ENCODE measurements at places on chromosomes 3 and 15.

GRCh38 chr3:8954938-8955763, 8.1 kb downstream of the RAD18 start:
- no peak for DNase-seq

DNA sequence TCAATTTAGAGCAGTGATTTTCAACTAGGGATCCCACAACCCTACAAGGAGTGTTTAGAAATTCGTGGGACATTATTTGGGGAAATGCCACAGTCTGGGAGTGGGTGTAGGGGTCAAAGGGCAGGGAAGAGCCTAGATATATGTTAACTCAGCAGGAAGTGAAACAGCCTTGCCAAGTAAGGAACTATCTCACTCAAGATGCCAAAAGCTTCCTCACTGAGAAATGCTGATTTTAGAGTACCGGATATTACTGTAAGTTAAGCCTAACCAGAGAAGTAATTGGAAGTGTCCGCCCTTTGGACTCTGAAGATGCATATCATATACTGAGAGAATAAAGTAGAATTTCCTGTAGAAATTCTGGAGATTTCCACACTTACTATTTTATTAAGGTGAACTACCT, 158.6 kb downstream of the BBX start:
- no peak for DNase-seq

DNA sequence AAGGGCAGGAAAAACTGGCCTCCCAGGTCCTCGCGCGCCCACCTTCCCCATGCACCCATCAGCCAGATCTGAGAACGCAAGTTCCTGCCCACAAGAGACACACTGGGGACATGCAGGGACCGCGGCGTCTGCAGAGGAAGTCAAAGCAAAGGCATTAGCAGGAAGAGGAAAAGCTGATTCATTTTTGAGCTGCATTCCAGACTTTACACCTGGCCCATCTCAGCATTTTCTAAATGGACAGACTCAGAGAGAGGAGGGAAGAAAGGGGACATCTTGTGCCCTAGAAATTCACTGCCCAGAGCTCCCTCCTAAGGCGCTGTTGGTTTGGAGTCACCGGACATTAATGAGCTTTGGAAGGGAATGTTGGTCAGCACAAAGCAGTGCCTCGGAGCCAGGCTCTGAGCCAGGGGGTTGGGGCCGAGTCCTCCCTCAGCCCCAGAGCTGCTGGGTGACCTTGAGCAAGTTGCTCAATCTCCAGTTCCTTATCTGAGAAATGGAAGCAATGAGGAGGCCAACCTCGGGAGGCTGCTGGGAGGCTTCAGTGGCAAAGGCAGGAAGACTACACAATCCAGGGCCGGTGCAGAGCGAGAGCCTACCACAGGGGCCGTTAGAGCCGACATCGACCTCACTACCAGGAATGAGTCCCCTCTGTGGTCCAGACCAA, 150.5 kb upstream of the IQSEC1 start:
- no peak for DNase-seq

DNA sequence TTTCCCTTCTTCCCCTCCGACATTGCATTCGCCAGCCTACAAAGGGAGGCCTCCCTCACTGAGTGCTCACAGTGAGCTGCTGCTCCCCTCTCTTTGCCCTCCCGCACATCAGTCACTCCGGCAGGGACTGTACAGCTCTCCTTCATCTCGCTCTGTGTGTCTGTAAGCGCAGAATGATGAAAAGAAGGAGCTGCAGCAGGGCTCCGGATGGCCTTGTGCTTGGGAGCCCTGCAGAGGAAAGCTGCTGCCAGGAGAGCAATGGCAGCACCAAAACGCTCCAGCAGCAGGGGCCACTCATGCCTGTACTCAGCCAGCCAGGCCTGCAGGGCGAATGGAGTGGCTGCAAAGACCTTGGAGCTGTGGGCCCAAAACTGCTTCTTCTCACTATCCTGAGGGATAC, 107.0 kb upstream of the NSMCE3 start:
- no peak for DNase-seq

DNA sequence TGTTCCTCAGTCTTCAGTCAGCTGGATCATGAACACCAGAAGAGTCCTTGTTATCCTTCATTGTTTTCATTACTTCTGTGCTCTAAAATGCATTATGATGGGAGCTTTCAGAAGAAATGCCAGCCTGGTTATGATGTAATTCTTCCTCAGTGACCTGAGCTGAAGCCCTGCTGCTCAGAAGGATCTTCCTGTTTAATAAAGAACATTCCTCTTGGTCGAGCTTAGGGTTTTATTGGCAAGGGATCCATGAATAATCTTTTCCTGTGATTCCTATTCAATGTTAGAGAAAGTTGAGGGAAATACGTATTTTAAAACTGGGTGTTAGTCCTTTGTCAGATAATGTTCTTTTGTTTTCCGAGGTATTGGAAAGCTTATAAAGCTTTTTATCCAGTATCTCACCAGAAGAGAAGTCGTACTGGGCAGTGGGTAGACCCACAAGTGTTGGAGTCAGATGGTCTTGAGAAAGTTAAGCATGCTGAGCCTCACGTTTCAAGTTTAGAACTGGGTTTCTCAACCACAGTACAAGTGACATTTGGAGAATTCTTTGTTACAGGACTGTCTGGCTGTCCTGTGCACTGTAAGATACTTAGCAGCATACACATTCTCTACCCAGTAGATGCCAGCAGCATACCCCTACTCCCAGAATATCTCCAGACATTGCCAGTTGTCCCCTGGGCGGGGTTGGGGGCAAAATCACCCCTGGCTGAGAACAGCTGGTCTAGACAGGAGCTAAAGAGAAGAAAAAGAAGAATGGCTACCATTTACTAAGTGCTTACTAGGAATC, 212.3 kb upstream of the BHLHE40 start:
- no peak for DNase-seq

DNA sequence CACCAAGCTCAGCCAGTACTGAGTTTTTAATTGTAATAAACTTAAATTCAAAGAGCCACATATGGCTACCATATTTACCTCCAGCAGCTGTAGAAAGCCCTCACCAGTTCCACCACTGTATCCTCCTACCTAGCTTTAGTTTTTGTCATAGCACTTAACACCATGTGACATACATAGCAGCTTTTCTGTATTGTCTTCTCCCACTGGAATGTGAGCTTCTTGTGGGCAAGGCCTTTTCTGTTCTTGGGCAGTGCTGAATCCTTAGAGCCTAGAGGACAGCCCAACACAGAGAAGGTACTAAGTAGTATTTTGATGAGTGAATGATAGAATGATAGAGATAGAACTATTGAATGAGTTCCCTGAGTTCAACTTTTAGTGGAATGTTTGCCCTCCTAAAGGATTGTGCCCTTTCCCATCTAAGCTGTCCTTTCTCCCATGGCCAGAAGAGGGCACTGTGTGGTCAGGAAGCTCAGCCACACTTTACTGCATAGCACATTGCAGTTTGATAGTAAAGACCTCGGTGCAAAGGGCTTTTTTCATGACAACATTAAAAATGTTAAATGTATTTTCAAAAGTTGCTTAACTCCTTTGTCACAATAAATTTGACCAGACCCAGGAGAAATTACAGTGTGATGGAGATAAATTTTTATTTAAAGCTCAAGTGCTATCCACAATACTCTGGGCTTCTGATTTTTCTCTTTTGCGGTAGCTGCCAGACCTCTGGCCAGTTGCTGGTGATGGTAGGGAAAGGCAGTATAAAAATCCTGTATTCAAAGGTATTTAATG, 115.8 kb downstream of the GHSR start:
- no peak for DNase-seq

- DNase-seq: peak; percentile 78
Measured at GRCh38 chr3:50450209-50450921, 53.1 kb downstream of the CACNA2D2 start.

GRCh38 chr15:71259866-71260265, 144.6 kb downstream of the THSD4 start:
- no peak for DNase-seq

GRCh38 chr3:134373271-134374104, 759 bp downstream of the AMOTL2 start:
- peak; percentile 92 for DNase-seq

- no peak for DNase-seq
Measured at GRCh38 chr15:59157396-59157795, 49.2 kb upstream of the LDHAL6B start.

DNA sequence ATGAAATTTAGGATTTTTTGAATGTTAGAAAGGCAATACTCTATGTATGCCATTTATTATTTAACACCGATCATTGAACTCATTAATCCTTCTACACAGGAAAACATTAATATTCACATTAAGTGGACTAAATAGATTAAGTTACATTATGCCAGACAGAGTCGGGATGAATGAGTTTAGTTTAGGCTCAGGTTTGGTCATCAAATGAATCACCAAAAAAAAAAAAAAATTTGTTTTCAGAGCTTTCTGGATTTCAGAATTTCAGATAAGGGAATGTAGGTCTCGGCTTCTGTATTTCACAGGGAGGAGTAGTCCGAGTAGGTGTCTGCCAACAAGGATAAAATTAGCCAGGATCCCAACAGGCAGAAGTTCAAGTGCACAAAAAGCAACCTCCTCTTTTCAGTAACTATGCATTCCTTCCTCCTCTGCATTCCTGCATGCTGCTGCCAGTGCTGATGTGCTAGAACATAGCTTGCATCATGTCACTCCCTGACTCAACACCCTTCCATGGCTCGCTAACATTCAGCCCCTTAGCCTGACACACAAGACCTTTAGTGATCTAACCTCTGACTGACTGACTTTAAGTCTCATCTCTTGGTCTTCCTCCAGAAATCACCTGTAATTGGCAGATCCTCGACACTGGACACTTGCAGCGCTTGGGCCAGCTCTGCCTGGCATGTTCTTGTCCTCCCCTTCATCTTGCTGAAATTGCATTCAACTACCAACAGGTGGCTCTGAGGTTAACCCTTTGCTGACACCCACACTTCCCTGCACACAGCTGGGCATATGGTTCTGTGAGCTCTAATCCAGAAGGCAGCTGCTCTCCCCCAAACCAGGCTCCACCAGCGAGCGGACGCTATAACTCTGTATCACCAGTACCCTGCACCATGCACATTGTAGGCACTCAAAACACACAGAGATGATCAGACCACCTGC, 145.4 kb upstream of the PROK2 start:
- DNase-seq: no peak

GRCh38 chr3:38634111-38634510, 15.4 kb downstream of the SCN5A start:
- DNase-seq: no peak

GRCh38 chr15:83292317-83292716, 7.9 kb upstream of the BNC1 start:
- no peak for DNase-seq

DNA sequence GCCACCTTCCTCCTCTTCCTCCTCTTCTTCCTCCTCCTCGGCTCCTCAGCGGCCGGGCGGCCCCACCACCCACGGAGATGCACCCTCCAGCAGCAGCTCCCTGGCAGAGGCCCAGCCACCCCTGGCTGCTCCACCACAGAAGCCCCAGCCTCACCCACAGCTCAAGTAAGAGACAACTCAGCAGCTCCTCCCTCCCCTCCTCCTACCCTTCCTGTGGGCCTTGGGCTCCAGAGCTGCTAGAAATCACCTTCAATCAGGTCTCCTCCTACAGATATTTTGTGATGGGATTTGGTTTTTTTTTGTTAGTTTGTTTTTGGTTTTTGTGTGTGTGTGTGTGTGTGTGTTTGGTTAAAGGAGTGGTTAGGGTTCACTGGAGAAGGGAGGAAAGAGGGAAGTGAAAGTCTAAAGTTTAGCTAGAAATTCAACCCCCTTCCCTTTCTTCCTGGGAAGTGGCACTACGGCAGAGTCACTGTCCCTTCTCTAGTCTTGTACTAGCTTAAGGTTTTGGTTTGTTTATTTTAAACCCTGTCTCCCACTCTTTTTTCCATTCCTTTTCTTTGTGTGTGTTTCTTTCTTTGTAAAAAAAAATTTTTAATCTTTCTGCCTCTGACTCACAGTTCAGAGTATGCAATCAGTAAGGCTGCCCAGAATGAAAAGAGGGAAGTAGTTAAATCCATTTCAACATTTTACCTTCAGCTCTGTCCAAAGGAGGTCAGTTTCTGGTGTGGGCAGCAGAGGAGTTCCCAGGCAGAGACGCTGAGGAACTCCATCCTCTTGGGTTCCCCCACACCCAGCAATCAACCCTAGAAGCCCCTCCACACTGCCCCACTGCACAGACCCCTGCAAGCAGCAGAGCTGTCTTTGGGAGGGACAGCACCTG, 29.0 kb upstream of the TIMP4 start:
- DNase-seq: no peak

- DNase-seq: no peak
Measured at GRCh38 chr3:112759681-112760080, 87.0 kb downstream of the CD200R1L start.

- DNase-seq: no peak
Measured at GRCh38 chr3:165197481-165197800, 1.3 kb upstream of the SLITRK3 start.

All from coronary artery (tissue), 2 donors.